Activated T-cell treated with anti-CD3 and anti-CD28 coated beads, Interleukin-2, amount 50 U/mL, for 72 hours (primary cell): ENCODE measurements at places on chromosomes 1 and 21. TPM values are rescaled to one million over a fixed set of nuclear protein-coding genes. Genes with fewer than 3 reads are reported as not detected.

ATP1A4 gene
- not detected for total RNA-seq

FCRLB gene
- 1.2 TPM for total RNA-seq

LRRC53 gene
- total RNA-seq = not detected

OR2T5 gene
- total RNA-seq = not detected

ILDR2 gene
- 18.5 TPM for total RNA-seq

DENND1B gene
- total RNA-seq = 19.9 TPM
